ENCODE measurements at places on chromosomes 6 and 20. TPM values are rescaled to one million over a fixed set of nuclear protein-coding genes. Genes with fewer than 3 reads are reported as not detected.

GRCh38 chr6:85287654-85288053 lies 162.2 kb upstream of the NT5E start:
- H3K4me3 ChIP-seq: no peak overlapping the region
- H3K36me3 ChIP-seq: no peaks in the 10 kb centered on the region
- H3K27me3 ChIP-seq: no peaks in the 10 kb centered on the region
- no peaks in the 10 kb centered on the region for H3K4me1 ChIP-seq
- DNase-seq: no peak

DNA sequence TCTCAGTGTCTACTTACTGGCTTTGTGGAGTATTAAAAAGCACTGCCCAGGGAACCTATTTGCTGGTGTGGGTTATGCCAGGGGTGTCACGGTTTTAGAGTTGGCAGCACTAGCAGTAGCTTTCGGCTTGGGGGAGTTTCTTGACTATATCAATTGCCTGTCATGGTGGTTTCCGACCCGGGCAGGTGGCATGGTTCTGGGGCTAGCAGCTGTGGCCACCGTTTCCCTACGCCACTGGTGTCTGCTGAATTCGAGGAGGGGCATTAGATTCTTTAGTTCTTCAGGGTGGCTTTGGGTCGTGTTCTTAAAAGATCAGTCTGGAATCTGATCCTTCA lies 55.6 kb upstream of the FOXC1 start:
- H3K36me3 ChIP-seq: no peaks in the 10 kb centered on the region
- H3K4me3 ChIP-seq: peak overlapping the region; percentile 53
- DNase-seq: no peak
- H3K27me3 ChIP-seq: no peaks in the 10 kb centered on the region

GRCh38 chr6:18053555-18054445 lies 66.4 kb upstream of the KIF13A start:
- DNase-seq: no peak
- H3K27ac ChIP-seq: peak overlapping the region; percentile 11
- no peaks in the 10 kb centered on the region for H3K36me3 ChIP-seq
- peak overlapping the region; percentile 11 for H3K4me3 ChIP-seq
- peaks cover 12% of the 10 kb centered on the region for H3K4me1 ChIP-seq

DNA sequence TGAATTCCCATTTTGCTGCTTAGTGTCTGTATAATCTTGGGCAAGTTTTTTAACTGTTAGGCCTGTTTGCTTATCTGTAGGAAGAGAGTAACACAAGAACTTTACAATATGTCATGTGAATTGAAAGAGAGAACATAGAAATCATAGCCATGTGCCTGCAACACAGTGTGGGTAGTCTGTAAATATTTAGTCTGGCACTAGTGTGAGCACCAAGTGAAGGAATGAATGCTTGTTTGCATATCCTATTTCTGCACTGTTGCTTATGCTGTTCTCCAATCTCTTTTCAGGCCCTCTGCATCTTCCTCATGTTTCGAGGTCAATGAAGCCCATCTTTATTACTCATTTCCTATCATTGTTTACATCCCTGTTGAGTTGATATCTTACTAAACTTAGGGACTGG lies 49.2 kb downstream of the CBFA2T2 start:
- no peak overlapping the region for H3K27ac ChIP-seq
- no peak for DNase-seq
- H3K4me1 ChIP-seq: peaks cover 25% of the 10 kb centered on the region
- H3K4me3 ChIP-seq: no peak overlapping the region
- no peaks in the 10 kb centered on the region for H3K36me3 ChIP-seq

DNA sequence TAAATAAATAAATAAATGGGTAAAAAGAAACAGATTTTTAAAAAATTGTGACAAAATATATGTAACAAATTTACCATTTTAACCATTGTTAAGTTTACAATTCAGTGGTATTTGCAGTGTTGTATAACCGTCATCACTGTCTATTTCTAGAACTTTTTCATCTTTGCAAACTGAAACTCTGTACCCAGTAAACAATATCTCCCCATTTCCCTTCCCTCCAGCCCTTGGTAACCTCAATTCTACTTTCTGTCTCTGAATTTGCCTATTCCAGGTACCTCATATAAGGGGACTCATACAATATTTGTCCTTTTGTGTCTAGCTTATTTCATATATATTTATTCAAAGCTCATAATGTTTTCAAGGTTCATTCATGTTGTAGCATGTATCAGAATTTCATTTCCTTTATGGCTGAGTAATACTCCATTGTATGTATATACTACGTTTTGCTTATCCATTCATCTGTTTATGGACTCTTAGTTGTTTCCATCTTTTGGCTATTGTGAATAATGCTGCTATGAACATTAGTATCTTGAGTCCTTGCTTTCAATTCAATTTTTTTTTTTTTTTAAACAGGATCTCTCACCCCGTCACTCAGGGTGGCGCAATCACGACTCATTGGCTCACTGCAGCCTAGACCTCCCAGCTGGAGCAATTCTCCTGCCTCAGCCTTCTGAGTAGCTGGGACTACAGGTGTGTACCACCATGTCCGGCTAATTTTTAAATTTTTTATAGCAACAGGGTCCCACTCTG lies 8.9 kb downstream of the MANBAL start:
- no peak overlapping the region for H3K4me3 ChIP-seq
- peaks cover 19% of the 10 kb centered on the region for H3K36me3 ChIP-seq
- peak overlapping the region; percentile 74 for H3K27ac ChIP-seq
- H3K4me1 ChIP-seq: peaks cover 66% of the 10 kb centered on the region
- no peaks in the 10 kb centered on the region for H3K27me3 ChIP-seq
- no peak for DNase-seq

DNA sequence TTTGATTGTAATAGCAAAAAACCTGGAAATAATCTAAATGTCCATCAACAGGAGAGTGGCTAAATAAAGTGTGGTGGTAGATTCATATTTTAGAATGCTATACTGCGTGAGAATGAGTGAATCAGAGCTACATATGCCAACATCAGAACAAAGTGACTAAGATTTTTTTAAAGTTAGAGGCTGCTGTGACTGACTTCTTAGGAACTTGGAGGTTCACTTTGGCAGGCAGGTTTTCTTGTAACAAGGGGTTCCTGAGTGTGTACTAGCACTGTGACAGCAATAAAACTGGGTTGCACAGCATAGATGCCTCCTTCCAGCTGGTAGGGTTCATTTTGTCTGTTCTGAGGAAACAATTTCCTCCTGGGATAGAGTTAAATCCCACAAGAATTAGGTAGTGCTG lies 75.3 kb upstream of the ENPP5 start:
- DNase-seq: no peak
- H3K4me1 ChIP-seq: no peaks in the 10 kb centered on the region
- no peaks in the 10 kb centered on the region for H3K36me3 ChIP-seq
- H3K27ac ChIP-seq: no peak overlapping the region
- no peak overlapping the region for H3K4me3 ChIP-seq

GRCh38 chr6:45504947-45505346 lies 127.2 kb upstream of the SUPT3H start:
- H3K27me3 ChIP-seq: no peaks in the 10 kb centered on the region
- H3K4me1 ChIP-seq: no peaks in the 10 kb centered on the region
- DNase-seq: no peak
- H3K27ac ChIP-seq: no peak overlapping the region
- H3K4me3 ChIP-seq: no peak overlapping the region

GRCh38 chr6:136036601-136037000 lies 185.1 kb downstream of the PDE7B start:
- no peak overlapping the region for H3K4me3 ChIP-seq
- DNase-seq: no peak
- H3K36me3 ChIP-seq: no peaks in the 10 kb centered on the region
- H3K27ac ChIP-seq: peak overlapping the region; percentile 81
- peaks cover 38% of the 10 kb centered on the region for H3K4me1 ChIP-seq

- no peaks in the 10 kb centered on the region for H3K4me1 ChIP-seq
- no peak for DNase-seq
- no peaks in the 10 kb centered on the region for H3K27me3 ChIP-seq
- no peak overlapping the region for H3K27ac ChIP-seq
- H3K36me3 ChIP-seq: no peaks in the 10 kb centered on the region
- no peak overlapping the region for H3K4me3 ChIP-seq
Observed at GRCh38 chr6:81727876-81728517, 24.5 kb downstream of the TENT5A start.

MUCL3 gene
- 0.49 TPM for total RNA-seq

C4A gene
- total RNA-seq: 31.4 TPM

EDN1 gene
- total RNA-seq: 7.1 TPM

AIF1 gene
- total RNA-seq: 25.0 TPM

CLIC5 gene
- 3.4 TPM for total RNA-seq

SERPINB6 gene
- total RNA-seq: 93.8 TPM

All from vagina (tissue), 2 donors.